ENCODE measurements at places on chromosomes 4 and X.

DNA sequence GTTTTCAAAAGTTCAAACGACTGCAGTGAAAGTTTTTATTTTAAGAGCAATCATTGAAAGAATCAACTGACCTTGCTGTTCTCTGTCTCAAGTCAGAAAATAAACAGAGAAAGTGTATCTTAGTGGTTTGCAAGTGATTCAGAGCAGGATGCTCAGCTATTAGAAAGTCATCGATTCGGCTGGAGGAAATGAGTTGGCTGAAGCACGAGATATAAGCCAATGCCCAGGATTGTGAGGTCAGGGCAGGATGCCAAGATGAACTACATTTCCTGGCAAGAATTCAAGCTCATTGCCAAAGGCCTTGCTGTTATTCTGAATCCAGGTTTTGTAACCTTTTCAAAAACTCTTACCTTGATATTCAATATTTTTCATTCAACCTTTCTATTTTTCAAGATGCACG lies 541.4 kb upstream of the BOD1L1 start:
- no peak for DNase-seq

GRCh38 chrX:5176766-5177165 lies 1051.9 kb downstream of the NLGN4X start:
- DNase-seq: no peak

DNA sequence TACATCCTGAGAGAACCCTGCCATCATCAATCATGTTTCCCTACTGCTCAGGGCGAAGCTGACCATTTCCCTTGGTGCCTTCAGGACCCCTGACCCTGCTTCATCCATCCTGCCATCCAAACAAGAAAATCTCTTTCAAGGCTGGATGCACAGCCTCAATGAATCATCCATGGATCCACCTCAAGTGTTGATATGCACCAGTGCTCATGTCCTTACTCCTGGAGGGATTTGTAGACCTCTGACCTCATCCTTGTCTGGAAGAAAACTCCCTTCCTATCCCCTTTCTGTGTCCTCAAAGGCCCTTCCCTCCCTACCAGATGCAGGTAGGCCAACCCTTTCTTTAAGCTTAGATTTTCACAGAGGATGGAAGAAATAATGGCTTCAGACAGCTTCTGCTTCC lies 24.6 kb downstream of the BEX3 start:
- DNase-seq: no peak

GRCh38 chrX:68834371-68835103 lies 5.7 kb downstream of the EFNB1 start:
- DNase-seq: no peak

DNA sequence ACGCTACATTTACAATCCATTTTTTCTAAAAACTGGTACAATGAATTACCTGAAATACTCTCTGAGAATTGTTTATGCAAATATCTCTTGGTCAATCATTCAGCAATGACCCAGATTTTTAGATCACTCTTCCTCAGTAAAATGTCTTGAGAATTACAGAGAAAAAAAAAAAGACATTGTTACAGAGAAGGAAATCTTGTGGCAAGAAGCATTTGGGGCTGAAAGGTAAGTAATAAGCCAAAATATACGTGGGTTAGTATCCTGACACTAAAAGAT lies 19.6 kb upstream of the TET2 start:
- no peak for DNase-seq

DNA sequence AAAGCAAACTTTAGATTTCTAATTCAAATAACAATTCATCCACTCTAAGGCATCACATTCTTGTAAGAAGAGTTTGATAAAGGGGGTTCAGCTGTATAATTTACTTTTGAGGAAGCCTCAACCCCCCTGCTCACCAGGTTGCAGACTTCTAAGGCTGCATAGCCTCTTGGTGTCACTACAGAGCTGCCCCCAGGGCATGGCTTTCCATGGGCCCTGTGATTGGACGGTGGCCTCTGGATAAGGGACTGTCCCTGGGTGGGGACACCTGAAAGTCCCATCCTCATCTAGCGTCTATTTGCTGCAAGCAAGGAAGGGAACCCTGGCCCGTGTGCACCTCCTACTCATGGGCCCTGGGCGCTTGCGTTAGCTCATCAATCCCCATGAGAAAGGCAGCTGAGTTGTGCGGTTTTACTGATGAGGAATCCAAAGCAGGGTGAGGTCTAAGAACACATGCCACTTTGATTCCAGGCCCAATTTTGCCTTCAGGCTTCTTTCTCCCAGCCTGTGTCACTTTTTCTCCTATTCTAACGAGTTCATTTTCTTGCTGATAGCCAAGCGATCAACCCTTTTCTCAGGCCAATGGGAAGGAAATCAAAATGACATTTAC lies 51.8 kb downstream of the SCML1 start:
- DNase-seq: no peak

DNA sequence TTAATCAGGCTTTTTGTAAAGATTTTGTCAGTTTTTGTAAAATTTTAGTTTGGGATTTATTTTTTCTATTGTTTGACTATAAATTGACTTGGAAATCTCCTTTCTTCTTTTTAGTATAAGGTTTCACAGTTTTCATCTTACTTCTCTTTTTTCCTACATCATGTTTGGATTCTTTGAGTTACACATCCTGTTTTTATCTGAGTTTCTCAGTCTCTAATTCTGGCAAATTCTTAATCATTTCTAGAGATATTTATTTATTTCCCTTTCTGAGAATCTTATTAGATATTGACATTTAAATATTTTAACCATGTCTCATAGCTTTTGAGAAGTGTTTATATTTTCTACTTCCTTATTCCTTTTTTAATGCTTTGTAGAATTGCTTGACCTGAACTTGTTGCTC lies 20.7 kb downstream of the USP53 start:
- no peak for DNase-seq

DNA sequence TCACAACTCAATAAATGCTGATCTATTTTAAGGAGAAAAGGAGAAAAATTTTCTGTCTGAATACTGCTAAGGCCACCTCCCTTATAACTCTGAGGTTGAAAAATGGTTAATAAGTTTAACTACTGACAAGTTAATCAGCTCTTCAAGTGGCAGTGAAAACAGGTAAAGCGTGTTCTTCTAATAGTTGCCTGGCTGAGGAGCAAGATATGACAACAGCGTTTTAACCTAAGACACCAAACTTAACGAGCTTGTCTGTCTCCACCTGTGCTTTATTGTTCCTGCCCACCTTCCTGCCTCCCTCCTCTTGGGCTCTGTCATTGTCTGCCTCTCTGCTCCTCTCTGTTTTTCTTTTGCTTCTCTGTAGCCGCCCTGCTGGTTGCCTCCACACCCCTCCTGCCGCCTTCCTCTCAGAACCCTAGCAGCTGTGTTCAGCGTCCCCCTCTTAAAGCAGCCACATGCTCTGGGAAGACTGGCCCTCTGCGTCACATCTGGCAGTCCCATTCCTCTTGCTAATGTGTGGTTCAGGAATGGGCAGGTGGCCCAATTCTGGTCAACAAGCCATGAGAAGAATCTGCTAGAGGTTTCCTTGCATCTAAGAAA lies 4.3 kb upstream of the TSPAN5 start:
- peak; percentile 29 for DNase-seq

DNA sequence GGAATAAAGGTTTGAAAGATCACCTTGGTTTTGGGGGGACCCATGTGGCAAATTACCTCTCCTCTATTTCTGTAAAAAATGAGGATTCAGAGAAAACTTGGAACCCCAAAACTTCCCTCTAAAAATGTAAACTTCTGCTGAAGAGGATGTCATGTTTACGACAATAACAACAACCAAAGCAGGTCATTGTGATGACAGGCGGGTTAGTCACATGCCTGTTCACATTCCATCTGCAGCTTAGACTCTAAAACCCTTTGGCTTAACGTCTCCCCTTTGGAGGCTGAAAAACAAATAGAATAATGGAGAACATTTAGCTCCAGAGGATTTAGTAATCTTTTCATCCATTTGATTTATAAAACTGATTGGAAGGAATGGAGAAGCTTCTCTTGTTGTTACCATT lies 75.0 kb upstream of the FAM9C start:
- DNase-seq: no peak

All from stimulated activated CD4-positive, alpha-beta T cell treated with anti-CD3 and anti-CD28 coated beads, Interleukin-12 subunit alpha, Interleukin-12 subunit beta, amount 100 ng/mL, for 4 hours (primary cell).